ENCODE measurements at places on chromosomes 3 and 15.

DNA sequence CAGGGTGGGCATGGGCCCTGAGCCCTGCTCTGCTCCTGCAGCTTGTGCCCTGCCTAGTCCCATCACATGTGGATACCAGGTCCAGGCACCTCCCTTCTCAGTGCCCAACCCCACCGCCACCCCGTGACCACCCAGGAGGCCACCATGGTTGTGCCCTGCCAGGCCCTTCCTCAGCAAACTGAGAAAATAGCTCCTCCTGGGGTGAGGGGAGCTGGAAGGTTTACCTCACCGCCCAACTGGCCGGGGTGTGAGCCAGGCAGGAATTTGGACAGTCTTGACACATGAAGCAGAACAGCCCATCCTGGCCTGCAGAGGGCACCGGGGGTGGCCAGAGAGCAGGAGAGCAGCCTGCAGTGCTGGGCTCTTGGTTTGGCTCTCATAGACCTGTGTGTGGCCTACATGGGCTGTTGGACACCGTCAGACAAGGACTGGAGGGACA lies 11.4 kb upstream of the C3orf22 start:
- DNase-seq = no peak

DNA sequence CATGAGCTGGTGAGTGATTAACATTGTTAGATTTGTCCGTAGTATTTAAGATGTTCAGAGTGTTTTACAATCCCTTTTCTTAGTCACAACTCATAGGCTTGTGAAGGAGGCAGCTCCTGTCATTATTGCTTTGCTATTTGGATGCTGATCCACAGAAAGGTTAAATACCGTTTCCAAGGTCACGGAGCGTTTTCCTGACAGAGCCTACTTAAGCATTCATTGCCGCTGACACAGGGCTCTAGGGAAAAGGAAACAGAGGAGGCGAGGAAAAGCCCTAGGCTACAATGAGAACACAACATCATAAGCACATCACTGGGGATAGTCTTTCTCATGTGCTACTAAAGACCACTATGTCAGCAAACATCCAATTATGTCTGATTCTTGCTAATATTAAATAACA lies 38.5 kb upstream of the CPB1 start:
- no peak for DNase-seq

- DNase-seq = peak; percentile 46
Measured at GRCh38 chr15:84924077-84924731, 39.7 kb downstream of the SLC28A1 start.

GRCh38 chr3:115245899-115246298 lies 98.8 kb upstream of the ZBTB20 start:
- DNase-seq = no peak

DNA sequence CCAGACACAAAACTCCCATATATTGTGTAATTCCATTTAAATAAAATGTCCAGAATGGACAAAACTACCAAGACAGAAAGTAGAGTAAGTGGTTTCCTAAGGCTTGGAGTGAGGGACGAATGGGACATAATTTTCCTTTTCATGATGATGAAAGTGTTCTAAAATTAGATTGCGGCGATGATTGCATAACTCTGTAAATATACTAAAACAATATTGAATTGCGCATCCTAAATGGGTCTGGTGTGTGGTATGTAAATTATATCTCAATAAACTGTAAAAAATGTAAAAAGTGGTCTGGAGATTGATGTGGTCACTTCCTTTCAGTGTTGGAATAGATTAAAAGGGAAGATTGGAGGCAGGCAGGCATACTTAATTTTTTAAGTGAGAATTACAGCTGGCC lies 105.9 kb upstream of the KCNAB1 start:
- DNase-seq = no peak
